ENCODE measurements at places on chromosomes 7 and 10.

GRCh38 chr10:89274928-89275327 lies 23.4 kb upstream of the LIPA start:
- DNase-seq = no peak

- no peak for DNase-seq
Measured at GRCh38 chr10:121831777-121832176, 96.1 kb downstream of the ATE1 start.

GRCh38 chr7:139494835-139495579 lies 11.5 kb upstream of the KLRG2 start:
- DNase-seq = no peak

DNA sequence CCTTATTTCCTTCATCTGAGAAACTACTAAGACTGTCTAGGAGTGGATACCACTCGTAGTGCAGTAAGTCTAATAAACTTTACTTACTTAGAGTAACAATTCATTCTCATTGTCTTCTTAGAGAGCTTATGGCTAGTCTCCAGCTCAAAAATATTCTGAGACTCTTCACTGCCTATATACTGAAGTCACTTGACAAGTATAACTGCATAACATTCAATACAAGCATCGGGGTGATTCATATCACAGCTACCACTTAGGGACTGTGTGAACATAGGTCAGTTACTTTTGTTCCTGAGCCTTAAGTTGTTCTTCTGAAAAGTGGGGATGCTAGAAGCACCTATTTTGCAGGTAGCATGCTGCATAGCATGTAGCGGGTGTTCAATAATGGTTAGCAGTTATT lies 111.0 kb downstream of the HTR7 start:
- no peak for DNase-seq

GRCh38 chr7:32043688-32044087 lies 26.5 kb downstream of the PDE1C start:
- DNase-seq = no peak

DNA sequence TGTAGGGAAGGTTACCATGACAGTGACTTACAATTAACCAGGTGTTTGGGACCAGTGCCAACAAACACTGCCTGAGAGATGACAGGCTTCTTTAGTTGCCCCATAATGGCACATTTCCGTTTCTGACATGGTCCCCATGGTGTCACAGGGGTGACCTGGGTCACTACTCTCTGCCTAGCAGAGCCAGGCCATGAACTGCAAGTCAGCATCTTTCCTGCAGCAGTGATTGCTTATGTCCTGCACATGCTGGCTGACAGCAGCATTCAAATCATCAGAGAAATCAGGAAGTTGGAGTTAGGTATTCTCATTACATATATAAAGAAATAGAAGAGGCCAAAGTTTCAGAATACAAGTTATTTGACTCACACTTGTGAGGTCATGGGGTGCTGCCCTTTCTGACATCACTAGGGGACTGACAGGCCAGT lies 47.1 kb upstream of the ZNRF2 start:
- DNase-seq = no peak

GRCh38 chr7:34449765-34450164 lies 208.3 kb upstream of the NPSR1 start:
- no peak for DNase-seq

GRCh38 chr7:73613954-73614735 lies 10.2 kb downstream of the MLXIPL start:
- no peak for DNase-seq
